GM23248 (cell line): ENCODE measurements at places on chromosomes 7 and 10.

- DNase-seq, result peak; percentile 20
Measured at GRCh38 chr7:11831156-11831735, 752 bp downstream of the THSD7A start.

- DNase-seq, result no peak
Measured at GRCh38 chr10:4159173-4159572, 374.2 kb upstream of the KLF6 start.

GRCh38 chr7:158022601-158023000 is 565.0 kb downstream of the PTPRN2 start:
- DNase-seq, result no peak

GRCh38 chr7:23067271-23067670 is 38.3 kb upstream of the KLHL7 start:
- DNase-seq, result peak; percentile 88

DNA sequence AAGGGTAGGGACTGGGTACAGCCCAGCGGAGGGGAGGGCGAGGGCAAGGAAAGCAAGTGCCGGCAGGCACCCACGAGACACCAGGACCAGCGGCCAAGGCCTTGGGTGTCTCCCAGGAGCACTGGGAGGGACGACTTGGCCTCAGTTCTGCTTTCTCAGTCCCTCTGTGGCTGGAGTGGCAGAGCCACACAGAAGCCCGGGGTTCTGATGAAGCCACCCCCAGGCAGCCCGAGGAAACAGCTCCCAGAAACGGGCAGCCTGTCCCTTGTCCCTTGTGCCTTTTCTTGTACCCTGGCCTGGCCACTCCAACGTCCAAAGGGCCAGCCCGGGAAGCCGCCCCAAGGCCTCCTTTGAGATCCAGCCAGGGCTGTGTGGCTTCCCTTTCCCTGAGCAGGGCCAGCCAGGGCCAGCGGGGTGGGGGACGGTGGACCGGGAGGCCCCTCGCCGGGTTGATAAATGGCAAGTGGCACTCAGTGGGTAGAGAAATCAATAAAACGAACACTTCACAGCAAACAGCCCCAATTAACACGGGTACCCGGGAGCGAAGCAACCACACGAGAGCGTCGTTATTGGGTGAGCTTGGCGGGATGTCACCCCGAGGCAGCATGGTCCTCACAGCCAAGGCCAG is 69.8 kb upstream of the GNA12 start:
- DNase-seq, result no peak

DNA sequence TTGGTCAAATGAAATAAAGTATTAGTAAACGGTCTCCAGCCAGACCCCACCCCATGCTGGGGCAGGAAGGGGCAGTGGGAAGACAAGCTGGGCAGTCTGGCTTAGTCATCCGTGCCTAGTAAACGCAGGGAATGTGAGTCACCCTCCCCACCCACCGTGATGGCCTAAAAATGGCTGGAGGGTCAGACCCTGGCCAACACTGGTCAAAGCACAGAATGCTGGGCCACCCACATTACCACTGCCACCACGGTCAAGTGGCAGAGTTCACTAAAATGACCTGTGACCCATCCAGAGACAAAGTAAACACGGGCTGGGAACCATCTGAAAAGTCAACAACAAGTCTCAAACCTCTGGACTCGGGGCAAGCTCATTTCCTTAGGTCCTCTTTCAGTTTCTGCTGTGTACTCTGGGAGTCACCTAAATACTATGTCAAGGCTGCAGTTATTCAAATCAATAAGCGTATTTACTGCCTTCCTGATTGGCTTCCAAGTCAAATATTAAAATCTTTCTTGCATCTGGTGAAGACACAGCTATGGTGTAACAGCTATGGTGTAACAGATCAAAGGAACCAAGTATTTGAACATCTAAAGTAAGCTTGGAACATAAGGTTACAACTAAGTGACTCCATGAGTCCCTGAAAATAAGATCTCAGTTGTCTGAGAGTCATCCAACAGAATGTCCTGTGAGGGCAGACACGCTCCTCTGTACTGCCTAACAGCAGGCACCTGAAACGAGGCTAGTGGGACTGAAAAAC is 3.0 kb downstream of the ZFAND2A start:
- peak; percentile 73 for DNase-seq

GRCh38 chr10:49403363-49403762 is 7.5 kb upstream of the DRGX start:
- no peak for DNase-seq

GRCh38 chr10:1033601-1034000 is 7.9 kb upstream of the IDI2 start:
- no peak for DNase-seq

GRCh38 chr7:137017221-137017620 is 148.8 kb downstream of the CHRM2 start:
- DNase-seq, result no peak

DNA sequence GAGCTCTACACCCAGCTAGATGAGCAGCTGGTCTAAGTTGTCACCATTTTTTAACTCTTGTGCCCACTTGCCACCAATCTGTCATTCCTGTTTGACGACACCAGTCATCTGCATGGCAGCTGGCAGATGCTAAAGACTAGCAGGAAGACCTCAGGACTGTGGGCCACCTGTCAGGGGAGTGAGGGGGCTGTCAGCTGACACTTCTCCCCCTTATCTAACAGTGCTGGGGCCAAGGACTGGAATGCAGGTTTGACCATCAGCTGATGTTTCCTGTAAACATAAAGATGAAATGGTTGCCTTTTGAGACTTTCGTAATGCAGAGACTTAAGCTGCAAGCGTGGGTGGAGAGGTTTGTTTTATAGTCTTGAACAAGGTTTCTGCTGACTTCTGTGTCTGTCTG is 93.5 kb downstream of the WNT2 start:
- DNase-seq, result peak; percentile 21

- DNase-seq, result no peak
Measured at GRCh38 chr7:4022265-4022664, 659.8 kb upstream of the FOXK1 start.
